Myocyte (in vitro differentiated cells): ENCODE measurements at places on chromosomes 6 and 20.

- DNase-seq = no peak
Observed at GRCh38 chr20:49569411-49570115, 1.6 kb upstream of the PTGIS start.

DNA sequence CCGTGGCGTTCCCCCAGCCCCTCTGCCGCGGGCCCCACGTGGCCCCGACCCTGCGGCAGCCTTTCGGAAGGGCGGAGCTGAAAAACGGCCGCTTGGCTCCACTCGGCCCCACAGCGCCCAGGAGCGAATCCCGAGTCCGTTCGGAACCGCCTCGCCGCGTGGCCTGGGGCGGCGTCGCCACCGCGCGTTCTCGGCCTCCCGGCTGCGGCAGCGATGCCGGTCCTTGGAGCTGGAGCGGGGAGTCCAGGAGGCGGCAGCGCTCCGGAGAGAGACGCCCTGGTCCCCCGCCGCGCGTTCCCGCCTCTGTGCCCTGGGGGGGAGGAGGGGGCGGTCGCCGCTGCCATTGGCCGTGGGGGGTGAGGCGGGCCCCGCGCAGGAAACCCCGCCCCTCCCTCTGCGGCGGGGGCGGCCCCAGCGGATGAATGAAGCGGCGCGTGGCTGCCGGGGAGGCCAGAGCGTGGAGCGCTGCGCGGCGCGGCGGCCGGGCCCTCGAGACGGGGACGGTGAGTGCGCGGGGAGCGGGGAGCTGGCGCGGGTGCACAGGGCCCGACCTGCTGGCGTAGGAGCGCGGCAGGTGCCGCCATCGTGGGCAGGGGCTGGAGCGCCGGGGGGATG, at the start of gene SLCO4A1:
SLCO4A1 (plus strand) TSS at position 453 of the 615 bp plus-strand sequence. CDS start 13,952 bp downstream, outside the sequence.
- peak; percentile 18 for DNase-seq

- DNase-seq = no peak
Observed at GRCh38 chr6:20814494-20814893, 280.2 kb downstream of the CDKAL1 start.

DNA sequence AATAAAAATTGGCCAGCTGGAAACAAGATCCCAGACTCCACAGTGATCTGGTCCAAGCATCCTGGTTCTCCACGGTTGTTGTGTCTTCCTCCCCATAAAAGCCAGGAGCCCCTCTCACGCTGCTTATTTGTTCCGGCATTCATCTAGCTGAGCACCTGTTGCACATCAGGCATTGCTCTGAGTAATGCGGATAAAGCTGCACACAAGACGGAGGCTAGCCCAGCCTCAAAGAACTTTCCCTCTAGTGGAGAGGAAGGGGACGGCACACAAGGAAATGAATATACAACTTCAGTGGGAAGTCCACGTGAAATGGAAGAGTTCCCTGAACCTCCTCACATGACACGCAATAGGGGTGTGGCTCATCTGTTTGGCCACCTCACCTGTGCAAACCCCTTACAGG, 30.3 kb upstream of the NXT1 start:
- peak; percentile 70 for DNase-seq

- DNase-seq = peak; percentile 56
Observed at GRCh38 chr20:10540636-10541493, 105.8 kb downstream of the SLX4IP start.

DNA sequence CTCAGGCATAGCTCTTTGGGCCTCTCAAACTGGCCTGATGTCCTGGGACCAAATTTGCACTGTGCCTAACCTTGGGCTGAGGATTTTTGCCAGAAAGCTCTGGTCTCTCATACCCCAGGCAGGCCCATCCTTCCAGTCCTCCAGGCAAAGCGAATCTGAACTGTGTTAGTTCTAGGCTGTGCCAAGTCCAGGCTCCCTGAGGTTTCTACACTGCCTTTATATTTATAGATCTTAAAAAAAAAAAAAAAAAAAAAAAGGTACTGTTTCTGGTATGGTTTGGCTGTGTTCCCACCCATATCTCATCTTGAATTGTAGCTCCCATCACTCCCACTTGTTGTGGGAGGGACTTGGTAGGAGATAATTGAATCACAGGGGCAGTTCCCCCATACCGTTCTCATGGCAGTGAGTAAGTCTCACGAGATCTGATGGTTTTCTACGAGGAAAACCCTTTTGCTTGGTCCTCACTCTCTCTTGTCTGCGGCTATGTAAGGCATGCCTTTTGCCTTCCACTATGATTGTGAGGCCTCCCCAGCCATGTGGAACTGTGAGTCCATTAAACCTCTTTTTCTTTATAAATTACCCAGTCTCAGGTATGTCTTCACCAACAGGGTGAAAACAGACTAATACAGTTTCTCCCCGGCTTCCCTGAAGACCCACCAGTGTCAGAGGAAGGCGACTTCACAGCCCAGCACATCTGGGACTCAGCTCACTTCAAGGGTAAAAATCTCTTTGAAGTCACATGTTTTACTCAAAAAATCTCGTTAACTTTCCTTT, 39.0 kb upstream of the TBXT start:
- DNase-seq = no peak

DNA sequence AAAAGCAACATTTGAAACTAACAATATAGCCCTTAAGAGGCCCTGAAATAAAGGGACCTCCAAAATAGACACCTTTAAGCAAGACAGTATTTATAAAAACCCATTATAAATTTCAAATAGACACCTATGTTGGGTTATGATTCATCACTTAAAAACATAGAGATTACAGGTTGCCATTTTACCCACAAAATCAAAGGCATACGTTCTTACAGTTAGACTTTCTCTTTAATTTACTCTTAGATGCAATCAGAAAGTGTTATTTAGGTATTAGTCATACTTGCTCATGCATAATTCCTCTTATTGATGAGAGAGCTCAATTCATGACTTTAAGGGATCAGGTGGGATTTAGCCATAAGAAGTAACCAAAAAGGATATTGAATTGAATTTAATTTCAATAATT, 51.5 kb upstream of the TMEM200A start:
- DNase-seq = no peak

- no peak for DNase-seq
Observed at GRCh38 chr6:47256361-47256760, 53.3 kb downstream of the TNFRSF21 start.

DNA sequence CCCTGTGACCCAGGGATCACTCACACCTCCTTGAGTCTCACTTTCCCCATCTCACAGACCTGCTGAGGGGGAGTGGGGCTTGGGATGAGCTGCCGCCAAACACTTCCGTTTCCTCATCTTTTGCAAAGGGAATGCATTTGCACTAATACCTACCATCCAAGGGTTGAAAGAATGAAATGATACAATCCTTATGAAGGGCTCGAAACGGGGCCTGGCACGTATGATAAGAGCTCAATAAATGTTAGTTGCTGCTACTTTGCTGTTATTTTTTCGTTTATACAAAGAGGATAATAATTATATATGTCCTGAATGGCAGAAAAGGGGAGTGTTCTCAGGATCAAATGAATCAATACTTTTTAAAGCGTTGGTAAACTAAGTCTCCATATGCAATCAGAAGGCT, 6.1 kb upstream of the TFAP2D start:
- DNase-seq = no peak

DNA sequence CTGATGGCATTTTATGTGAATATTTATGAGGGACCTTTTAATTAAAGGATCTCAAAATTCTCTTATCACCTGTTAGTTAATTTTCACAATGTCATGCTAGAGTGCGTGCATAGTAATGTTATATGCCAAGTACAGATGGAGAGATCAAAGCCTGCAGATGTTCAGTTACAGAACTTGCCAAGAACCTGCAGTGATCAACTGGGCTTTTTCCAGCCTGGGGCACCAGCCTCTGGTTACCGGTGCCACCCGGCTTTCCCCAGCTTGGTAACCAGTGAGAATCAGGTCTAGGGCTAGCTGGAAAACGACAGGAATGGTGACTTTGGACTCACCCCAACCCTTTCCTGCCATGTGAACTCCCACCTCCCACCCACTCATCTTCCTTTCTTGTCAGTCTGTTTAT, 91.8 kb downstream of the CAP2 start:
- DNase-seq = no peak

DNA sequence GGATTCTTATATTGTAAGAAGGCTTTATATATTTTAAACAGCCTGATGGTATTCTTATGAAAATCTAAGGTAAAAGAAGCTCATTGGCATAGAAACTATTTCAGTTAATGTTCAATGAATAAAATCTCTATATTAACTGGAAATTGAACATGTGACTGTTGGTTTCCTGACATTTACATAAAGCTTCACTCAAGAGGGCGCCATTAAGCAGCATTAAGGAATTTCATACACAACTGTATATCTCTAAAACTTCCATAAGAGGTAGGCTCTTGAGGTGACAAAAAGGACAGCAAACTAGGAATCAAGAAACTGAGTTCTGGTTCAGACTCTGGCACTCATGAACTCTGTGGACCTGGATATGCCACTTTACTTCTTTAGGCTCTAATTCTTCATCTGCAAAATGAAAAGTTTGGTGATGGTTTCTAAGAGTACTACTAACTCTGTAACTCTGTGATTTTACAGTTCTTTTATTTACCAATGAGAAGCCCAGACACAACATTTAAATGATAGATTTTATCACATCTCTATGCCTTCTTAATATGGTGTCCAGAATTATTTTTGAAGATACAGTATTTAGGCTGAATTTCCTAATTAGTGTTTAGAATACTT, 147.5 kb downstream of the FLRT3 start:
- peak; percentile 46 for DNase-seq

- peak; percentile 37 for DNase-seq
Observed at GRCh38 chr6:108260126-108260808, 573 bp downstream of the SNX3 start.

DNA sequence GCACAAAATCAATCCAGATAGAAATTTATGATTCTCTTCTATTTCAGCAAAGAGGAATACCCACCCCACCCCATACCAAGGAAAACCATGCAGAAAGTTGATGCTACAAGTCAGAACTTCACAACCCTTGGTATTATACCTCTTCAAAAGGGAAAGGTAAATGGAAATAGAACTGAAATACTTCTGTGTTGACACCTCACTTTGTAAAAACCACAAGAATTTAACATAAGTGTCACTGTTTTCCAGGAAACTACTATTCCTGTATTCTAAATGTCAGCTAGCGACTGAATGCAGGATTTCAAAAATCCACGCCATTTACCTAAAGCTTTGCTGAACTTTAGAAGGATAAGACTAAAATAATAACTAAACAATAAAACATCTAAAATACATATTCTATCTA, 3.6 kb downstream of the CPNE1 start:
- no peak for DNase-seq

DNA sequence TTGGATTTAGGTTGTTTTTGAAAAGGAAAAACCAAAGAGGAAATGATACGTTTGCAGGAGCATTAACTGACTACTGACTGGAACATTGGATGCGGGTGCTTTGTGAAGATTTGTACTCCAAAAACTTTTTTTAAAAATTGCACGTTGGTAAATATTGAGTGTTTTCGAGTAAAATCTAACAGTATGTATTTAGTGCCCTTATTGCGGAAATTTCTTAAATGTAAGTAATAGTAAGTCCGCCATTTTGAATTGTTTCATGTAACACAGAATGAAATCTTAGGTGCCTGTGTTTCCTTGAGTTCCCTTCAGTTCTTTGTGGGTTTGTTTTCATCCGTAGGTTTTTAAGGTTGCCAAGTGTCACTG, 15.2 kb upstream of the LIN28B start:
- DNase-seq = no peak

- DNase-seq = no peak
Observed at GRCh38 chr6:169337886-169338445, 84.3 kb upstream of the THBS2 start.

- no peak for DNase-seq
Observed at GRCh38 chr6:32912951-32913350, 27.9 kb downstream of the HLA-DMB start.

DNA sequence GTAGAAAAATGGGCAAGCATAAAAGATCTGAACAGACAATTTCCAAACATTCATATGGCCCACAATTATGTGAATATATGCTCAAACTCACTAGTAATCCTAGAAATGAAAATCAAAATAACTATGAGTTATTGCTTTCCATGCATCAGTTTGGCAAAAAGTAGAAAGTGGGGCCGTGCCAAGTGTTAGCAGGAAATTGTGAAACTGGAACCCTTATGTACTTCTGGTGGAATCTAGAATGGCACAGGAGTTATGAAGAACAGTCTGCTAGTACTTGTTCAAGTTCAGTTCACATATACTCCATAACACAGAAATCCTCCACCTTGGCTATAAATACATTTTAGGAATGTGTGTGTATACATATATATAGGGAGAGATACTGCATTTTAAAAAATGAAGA, 89.8 kb downstream of the EYA2 start:
- no peak for DNase-seq

- peak; percentile 42 for DNase-seq
Observed at GRCh38 chr6:36029464-36029863, 1.9 kb downstream of the MAPK14 start.

DNA sequence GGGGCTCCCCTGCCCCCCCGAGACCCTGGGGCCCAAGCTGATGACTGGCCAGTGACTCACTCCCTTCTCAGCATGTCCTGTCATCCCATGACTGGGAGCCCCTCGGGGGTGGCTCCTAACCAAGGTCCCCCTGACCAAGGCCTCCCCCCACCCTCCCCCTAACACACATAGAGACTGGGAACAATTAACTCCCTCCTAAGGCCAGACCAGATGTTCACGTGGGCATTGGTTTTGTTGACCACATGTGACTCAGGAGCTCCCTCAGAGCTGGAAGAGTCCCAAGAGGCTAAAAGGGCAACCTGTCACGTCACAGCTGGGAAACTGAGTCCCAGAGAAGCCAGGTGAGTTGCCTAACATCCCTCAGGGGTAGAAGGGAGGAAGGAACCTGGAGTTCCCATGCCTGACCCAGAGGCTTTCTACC, 10.6 kb upstream of the CCN5 start:
- no peak for DNase-seq

- no peak for DNase-seq
Observed at GRCh38 chr6:53306819-53307347, 41.9 kb downstream of the ELOVL5 start.

DNA sequence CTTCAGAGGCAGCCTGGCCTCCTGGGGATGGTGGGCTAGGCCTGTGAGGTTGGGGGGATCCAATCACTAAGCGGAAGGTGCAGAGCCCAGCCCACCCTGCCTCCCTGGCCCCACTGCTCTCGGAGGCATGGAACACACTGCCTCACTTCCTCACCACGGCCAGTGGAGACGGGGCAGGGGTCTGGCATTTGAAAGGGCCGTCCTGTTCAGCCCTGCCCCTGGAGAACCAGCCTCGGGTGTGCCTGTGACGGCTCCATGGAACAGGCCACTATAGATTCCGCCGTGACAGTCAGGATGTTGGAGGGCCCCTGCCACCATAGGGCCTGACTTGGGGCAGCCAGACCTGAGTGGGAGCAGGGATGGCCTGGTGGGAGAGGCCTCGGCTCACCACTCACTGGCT, 110.2 kb downstream of the DACT2 start:
- DNase-seq = no peak

- no peak for DNase-seq
Observed at GRCh38 chr6:112066606-112067005, 12.7 kb downstream of the CCN6 start.

DNA sequence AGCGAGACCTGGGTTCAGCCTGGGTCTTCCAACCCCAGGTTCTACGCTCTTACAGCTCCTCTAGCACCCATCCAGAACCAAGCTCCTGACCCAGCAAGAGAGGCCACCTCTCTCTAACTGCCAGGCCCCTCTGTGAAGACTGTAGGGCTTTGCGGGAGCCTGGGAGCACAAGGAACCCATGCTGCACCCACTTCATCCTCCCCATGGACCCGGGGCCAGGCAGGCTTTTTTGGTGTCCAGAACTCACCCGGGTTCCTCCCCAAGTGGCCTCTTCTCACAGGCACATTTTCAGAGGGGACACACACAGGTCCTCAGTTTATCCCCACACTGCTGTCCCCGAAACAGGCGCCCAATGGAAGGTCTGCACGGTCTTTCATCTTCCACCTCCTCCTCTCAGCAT, 145.9 kb downstream of the SYNDIG1 start:
- DNase-seq = no peak

- DNase-seq = peak; percentile 20
Observed at GRCh38 chr6:123518441-123519188, 118.1 kb downstream of the TRDN start.
